Activated CD4-positive, CD25-positive, alpha-beta regulatory T cell (primary cell): ENCODE measurements at places on chromosomes 6 and 20.

GRCh38 chr6:45075246-45075645 is 252.9 kb upstream of the RUNX2 start:
- no peak for DNase-seq

- no peak for DNase-seq
These were observed 11.1 kb downstream of the BAK1 start for GRCh38 chr6:33568826-33569570.

- DNase-seq = no peak
These were observed 44.7 kb upstream of the MICB start for GRCh38 chr6:31453259-31453658.

DNA sequence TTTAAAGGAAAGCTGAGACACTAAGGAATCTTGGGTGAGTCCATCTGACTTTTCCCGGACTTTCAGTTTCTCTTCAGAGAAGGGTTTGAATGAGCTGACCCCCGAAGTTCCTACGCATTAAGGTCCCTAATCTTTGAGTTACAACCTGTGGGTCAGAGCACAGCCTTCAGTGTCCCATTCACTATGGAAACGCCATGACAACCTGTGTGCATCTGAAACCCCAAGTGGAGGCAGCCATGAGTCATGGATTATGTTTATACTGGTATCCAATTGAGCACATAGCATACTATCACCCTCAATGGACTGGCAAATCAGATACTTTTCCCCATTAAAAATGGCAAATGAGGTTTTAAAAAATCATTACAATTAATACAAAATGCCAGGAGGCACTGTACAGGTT is 11.4 kb downstream of the MYLK4 start:
- no peak for DNase-seq

GRCh38 chr6:79377047-79377446 is 142.6 kb upstream of the HMGN3 start:
- DNase-seq = no peak

GRCh38 chr6:31473780-31474761 is 23.9 kb upstream of the MICB start:
- no peak for DNase-seq

DNA sequence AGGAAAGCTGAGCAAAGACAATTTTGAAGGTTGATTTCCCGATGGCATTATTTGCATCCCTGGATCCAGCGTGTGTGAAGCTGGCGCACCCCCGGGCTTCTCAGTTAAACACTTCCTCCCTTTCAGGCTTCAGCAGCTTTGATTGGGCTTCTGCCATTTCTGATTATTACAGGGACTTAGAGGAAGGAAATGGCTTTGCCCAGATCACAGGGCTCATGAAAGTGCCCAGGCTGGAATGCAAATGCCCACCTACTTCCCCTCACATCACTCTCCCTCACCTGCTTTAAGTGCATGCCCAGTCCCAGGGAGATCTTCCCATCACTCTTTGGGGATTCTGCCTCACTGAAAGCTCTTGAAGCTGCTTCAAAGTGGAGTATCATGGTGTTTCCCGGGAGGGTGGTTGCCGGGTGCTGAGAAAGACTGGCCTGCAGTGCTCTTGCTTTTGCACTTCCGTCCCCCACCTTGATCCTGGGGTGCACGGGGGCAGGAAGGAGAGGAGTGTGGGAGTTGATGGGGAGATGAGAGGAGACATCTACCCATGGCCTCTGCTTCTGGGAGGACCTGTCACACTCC is 28.3 kb downstream of the PHACTR3 start:
- no peak for DNase-seq
